NCI-H774 (cell line): ENCODE measurements at places on chromosomes 1 and 21.

DNA sequence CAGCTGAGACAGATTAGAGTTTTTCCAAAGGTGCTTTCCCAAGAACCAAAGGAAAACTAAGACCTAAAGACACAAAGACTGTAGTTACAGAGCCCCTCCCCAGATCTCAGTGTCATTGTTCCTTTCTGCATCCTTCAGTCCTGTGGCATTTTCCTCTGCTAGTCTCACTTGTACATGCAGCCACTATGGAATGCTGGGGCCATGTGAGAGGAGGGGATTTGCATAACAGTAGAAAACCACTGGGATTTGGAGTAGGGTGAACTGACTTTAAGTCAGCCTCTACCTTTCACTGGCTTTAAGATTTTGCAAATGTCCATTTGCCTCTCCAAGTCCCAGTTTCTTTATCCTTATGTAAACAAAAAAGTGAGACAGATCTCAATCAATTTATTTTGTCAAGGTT, 119.4 kb upstream of the F3 start:
- no peak for DNase-seq

GRCh38 chr1:47906009-47906432, 91.2 kb downstream of the TRABD2B start:
- peak; percentile 51 for DNase-seq

DNA sequence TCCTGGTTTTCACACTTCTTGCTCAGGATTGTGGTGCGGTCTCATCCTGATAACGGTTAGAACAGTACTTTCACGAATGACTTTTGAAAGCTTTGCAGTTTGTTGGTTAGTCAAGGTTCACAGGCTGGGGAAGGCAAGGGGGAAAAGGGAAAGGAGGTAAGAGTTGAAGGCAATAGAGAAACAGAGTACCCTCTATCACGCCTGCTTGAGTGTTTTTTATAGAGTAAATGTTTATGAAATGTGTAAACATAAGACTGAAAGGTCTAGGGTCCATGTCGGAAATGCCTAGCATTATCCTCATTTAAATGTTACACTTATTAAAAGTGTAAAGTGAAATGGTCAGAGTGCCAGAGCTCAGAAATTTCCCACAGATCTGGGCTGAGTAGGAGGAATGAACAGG, 167.4 kb downstream of the URB2 start:
- DNase-seq = no peak

GRCh38 chr1:156488566-156489165, 11.9 kb downstream of the MEF2D start:
- no peak for DNase-seq

DNA sequence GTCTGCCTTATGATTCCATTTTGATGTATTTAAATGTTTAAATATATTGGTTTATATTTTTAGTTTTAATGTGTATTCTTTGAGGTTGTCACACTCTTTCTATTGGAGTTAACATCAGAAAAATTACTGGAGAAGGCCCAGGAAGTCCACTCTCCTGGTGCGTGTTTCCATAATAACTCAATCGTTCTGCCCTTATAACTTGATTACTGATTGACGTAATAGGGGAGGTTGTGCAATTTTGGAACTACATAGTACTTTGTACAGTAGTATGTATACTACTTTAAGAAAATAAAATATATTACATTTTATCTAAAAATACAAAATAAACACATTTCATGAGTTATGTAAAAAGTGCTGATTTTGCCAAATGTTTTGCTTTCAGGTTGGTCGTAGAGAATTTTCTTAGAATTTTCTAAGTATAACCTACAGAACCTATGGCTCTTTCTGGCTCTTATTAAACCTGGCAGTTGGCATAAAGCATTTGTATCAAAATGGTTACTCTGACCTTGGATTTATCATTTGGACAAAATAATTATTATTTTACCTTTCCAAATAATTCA, 5.7 kb downstream of the PLA2G4A start:
- DNase-seq = no peak

- no peak for DNase-seq
These were observed 84.4 kb downstream of the NIBAN1 start for GRCh38 chr1:184889902-184890301.

- no peak for DNase-seq
These were observed 20.9 kb downstream of the LACTBL1 start for GRCh38 chr1:22951796-22952195.

GRCh38 chr1:223249854-223250631, 107.0 kb upstream of the TLR5 start:
- no peak for DNase-seq

- DNase-seq = no peak
These were observed 47.2 kb downstream of the KLHDC7A start for GRCh38 chr1:18527921-18528320.

DNA sequence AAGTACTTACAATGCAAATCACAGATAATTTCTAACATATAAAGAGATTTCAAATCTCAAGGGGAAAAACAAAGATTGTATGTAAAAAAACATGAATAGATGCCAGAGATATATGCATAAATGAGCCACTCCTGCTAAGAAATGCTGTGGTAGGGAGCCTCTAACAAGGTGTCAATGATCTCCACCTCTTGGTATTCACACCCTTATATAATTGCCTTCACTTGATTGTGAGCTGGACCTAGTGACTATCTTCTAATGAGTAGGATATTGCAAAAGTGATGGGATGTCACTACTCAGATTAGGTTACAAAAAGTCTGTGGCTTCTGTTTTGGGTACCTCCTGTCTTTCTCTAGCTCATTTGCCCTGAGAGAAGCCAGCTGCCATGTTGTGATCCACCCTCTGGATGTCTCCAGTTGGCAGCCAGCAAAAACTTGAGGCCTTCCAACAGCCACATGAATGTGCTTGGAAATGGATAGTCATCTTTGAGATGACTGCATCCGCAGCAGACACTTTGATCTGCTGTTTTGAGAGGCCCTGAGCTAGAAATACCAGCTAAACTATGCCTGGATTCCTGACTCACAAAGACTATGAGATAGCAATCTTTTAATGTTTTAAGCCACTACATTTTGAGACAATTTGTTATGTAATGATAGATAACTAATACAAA, 196.1 kb upstream of the FGGY start:
- DNase-seq = no peak

DNA sequence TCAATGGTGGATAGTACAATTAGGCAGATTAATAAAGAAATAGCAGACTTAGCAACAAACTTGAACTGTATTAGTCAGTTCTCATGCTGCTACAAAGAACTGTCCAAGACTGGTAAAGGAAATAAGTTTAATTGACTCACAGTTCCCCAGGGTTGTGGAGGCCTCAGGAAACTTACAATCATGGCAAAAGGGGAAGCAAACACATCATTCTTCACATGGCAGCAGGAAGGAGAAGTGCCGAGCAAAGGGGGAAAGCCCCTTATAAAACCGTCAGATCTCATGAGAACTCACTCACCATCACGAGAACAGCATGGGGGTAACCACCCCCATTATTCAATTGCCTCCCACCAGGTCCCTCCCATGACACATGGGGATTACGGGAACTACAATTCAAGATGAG, 27.1 kb upstream of the PDE4B start:
- DNase-seq = no peak

DNA sequence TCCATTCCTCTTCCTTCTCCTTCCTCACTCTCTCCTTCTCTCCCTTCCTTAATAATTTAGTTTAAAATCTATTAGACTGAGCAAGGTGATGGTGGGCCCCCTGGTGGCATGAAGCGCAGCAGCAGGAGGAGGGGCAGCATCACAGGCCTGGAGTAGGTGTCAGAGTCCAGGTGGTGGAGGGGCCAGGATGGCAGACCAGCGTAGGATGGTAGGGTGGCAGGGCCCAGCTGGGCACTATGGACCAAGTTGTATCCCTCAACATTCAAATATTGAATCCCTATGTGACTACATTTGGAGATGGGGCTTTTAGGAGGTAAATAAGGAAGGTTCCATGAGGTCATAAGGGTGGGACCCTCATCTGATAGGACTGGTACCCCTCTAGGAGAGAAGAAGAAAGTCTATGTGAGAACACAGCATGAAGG, 61.0 kb downstream of the WDR4 start:
- DNase-seq = no peak

DNA sequence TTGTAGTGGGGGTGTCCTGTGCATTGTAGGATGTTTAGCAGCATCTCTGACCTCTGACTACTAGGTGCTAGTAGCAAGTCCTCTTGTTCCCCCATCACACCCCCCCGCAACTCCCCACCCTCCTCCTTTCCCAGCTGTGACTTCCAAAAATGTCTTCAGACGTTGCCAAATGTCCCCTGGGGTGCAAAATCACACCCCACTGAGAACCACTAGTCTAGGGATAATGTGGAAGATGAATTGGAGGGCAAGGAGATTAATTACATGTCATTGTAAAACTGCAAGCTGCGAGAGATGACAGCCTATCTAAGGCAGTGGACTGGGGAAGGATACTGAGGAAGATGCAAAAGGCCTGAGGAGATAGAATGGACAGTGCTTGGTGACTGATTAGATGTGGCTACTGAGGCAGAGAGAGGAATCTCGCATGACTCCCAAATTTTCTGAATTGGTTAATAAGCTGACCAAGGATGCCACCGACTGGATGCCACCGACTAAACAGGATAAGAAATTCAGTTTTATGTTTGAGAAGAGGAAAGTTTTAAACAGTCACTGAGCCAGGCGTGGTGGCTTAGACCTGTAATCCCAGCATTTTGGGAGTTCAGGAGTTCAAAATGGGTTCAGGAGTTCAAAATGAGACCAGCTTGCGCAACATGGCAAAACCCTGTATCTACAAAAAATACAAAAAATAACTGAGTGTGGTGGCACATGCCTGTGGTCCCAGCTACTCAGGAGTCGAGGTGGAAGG, 3.1 kb upstream of the JAK1 start:
- no peak for DNase-seq

DNA sequence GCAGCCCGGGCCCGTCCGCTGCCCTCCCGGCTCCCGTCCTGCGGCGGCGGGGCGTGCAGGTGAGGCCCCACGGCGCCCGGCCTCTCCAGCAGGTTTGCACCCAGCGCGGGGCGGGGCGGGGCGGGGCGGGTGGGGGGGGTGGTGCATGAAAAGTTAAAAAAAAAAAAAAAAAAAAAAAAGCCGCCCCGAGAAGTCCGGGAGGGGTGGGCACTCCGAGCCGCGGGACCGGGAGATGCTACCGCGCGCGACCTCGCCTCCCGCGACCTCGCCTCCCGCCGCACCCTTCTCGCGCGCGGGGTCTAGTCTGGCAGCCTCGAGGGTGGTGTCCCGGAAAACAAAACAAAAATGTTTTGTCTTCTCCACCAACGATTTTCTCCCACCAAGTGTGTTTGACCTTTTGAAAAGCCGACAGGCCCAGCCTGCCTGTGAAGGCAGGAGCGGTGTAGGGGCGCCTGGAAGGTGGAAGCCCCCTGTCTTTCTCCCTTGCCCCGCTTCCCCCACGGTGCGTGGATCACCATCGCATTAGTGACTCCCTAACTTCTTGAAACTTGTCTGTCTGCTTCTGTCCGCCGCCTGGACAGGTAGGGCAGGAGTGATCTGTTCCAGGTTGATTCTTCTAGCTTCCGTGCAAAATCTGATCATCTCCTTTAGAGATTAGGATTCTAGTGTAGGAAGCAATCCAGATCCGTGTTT, 569 bp downstream of the RCAN3 start:
- no peak for DNase-seq

DNA sequence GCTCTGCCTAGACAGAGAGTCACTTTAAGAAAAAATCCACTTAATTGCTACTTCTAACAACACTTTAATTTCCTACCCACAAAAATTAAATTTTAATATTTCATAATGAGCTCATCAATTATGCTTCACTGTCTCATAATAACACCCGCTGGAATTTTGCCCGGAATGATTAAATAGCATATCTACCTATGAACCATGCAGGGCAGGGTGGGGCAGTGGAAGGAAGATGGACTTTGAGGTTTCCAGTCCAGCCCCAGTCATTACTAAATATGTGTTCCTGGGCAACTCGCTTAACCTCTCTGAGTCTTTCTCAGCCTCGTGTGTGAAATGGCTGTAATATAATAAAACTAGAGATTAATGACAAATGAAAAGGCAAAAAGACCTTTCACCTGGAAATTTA, 32.8 kb upstream of the SLC45A1 start:
- DNase-seq = no peak

GRCh38 chr1:93394514-93394913, 48.8 kb downstream of the DR1 start:
- no peak for DNase-seq

DNA sequence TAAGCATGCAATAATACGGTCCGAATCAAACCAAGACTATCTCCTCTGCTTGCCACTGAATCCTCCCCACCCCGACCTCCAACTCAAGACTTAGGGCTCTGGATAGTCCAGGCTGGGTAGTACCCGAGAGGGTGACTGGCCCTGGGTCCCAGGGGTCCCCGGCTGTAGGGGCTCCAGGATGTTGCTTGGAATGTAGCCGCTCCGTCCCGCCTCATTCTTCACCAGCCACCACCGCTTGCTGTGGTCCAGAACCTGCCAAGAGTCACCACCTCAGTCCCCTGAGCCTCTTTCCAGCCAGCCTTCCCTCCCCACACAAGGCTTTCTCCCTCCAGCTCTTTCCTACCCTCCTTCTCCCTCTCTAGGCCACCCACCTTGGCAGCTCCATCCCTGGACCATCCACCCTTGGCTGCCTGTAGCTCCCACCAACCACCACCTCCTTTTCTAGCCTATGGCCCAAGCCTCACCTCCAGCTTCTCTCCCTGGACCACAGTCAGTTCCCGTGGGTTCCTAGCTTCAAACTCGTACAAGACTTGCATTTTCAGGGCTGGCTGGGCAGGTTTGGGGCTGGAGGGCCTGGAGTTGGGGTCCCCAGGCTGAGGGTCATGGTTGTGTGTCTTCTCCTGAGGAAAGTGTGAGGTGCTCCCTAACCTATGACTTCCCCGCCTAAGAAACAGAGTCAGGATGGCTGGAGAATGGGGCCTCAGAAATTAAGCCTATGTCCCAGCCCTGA, 10.9 kb upstream of the GSTM3 start:
- DNase-seq = no peak

DNA sequence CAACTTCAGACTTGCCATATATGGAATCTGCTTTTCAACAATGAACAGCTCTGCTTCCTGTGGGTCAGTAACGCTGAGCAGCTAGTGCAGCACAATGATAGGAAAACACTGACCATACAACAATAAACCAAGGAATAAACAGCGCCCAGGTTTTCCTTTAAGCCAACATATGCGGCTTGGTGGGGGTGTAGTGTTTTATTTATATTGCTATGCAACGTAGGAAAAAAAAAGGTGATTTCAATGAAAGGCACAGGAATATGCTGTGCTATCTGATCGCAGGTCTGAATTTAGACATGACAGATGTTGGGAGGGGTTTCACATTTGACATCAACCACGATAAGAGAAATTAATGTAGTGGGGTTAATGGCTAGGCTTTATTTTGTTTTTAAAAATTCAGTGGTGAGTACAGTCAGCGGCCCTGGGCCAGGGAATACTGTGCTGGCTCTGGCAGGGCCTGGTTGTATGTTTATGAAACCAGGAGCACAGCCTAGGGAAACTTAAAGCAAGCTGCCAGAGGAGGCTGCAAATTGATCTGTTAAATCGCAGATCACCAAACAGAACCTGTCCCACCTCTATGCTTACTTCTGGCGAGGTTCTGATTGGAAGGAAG, 4.3 kb downstream of the TSPAN2 start:
- no peak for DNase-seq

GRCh38 chr1:26318338-26319064, 743 bp downstream of the CD52 start:
- no peak for DNase-seq

- no peak for DNase-seq
These were observed 48.3 kb upstream of the LAMC2 start for GRCh38 chr1:183137782-183138181.

- DNase-seq = no peak
These were observed 4.2 kb downstream of the OR2T1 start for GRCh38 chr1:248406721-248407692.

- DNase-seq = no peak
These were observed 249.5 kb upstream of the POU3F1 start for GRCh38 chr1:38296047-38296446.

GRCh38 chr1:230067419-230067870, 407 bp downstream of the GALNT2 start:
- no peak for DNase-seq
